DMS153 (cell line): ENCODE measurements at places on chromosomes 16 and 17.

GRCh38 chr17:74252211-74252610, 21.8 kb upstream of the DNAI2 start:
- no peak for DNase-seq

DNA sequence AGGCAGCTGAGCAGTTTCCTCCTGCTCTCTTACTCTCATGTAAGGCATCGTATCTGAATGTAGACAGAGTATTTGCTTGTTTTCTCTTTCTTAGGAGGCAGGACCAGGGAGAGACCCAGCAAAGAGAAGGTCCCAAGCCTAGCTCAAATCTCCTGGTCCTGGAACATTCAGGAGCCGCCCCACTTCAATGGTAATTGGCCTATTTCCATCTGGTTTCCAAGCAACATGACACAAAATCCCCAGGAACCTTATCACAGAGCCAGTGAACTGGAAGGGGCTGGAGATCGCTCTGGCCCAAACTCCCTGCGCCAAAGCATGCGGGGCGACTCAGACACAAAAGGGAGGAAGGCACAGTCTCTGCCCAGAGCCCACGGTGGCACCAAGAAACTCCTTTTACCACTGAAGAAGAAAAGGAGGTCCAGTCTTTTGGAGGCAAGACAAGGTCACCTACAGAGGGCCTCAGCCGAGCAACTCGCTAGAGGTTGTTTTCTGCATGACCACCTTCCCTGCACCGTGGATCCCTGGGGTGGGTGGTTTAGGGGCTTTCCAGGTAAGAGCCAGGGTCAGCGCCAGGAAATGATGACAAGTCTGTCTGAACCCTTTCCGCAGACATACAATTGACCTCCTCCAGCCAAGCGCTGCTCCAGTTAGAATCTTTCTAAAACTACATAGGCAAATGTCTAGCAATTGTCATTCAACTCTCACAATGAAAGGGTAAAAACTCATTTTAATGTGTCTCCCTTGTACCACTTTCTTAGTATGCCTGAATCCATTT, 394.7 kb downstream of the SOX9 start:
- DNase-seq, result no peak

GRCh38 chr16:48822431-48822830, 212.5 kb upstream of the N4BP1 start:
- DNase-seq, result no peak

GRCh38 chr16:9099131-9099625, 7.7 kb downstream of the HAPSTR1 start:
- DNase-seq, result no peak

- DNase-seq, result no peak
Measured at GRCh38 chr16:24935336-24935735, 79.8 kb downstream of the ARHGAP17 start.

DNA sequence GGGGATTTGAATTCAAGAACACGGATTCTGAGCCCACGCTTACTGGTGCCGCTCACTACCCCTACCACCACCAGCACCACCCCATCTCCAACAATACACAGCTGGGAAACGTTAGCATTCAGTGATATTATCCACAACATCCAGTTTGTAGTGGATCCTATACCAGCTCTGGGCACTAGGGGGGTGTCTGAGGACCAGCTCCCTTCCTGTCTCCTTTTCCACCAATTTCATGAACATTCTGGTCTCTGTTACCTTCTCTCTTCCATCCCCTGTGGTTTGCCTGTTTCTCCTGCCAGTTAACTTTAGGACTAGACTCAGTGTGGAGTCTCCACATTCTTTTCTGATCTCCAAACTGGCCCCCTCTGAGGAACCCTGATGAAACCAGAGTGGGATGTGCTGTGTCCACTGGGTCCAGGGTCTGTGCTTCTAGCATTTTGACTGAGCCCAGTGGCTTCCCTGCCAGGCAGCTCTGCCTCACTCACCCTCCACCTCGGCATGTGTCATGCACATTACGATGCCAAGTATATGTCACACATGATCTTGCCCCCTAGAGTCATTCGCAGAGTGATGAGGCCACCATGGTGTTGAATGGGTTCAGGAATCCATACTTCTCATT, 187.0 kb upstream of the CDH13 start:
- DNase-seq, result no peak

GRCh38 chr17:30297715-30298114, 6.0 kb upstream of the BLMH start:
- no peak for DNase-seq

- peak; percentile 54 for DNase-seq
Measured at GRCh38 chr17:17837966-17838962, 1.5 kb upstream of the SREBF1 start.

DNA sequence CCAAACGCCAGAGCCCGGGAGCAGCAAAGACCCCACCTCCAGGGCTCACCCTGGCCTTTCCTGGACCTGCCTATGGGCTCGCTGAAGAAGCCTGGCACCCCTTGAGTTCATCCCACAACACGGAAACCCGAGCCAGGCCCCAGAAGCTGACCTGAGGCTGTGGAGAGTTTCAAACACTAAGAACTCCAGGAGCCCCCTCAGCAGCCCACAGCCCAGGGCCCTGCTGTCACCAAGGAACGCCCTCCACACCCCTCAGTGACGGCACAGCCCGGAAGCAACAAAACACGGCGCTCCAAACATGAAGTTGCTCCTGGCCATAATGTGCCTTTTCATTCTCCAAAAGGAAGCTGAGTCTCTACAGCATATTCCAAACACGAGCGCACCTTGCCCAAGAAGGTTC, 9.2 kb downstream of the SLC38A10 start:
- no peak for DNase-seq

- no peak for DNase-seq
Measured at GRCh38 chr17:17235212-17236174, 1.5 kb downstream of the FLCN start.

GRCh38 chr17:28722417-28723158, 2.8 kb downstream of the RPL23A start:
- no peak for DNase-seq

DNA sequence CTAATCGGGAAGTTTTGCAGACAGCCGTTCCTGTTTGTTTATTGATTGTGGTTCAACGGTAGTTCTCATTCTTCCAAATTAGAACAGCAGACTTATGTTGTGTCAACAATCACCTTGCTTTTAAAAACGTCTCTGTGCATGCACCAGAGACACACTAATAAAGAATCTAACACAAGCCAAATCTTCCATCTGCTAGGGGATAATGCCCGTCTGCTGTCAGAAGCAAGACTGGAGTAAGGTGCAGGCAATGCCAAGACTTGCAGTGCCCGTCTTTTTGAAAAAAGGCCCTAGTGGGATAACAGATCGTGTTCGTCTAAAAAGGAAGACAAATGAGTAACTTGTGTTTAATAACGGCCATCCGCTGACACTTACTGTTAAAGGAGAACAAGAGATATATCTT, 158.4 kb downstream of the KCNJ2 start:
- DNase-seq, result no peak

- no peak for DNase-seq
Measured at GRCh38 chr17:10640475-10640874, 16.6 kb downstream of the MYH3 start.

DNA sequence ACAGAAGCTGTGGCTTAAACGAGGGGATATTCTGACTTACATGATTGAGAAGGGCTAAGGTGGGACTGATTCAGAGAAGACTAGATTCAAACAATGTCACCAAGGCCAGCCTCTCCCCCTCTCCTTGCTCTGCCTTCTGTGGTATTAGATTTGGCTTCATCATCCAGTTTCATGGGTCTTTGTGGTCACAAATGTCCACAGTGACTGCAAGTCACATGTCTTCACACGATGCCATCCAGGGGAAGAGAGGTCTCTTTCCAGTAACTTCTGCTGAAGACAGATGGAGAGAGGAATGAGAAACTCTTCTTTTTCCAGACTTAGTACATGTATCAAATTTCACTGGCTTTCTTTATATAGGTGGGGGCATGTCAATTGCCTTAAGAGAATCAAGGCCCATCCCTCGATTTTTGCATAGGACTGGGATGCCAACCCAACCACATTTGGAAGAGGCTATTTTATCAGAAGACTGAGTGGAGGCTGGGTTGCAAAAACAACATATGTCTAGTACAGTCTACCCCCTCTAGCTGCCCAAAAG, 57.3 kb upstream of the HNF1B start:
- DNase-seq, result no peak

GRCh38 chr17:75418531-75418930, 13.1 kb upstream of the GRB2 start:
- DNase-seq, result no peak

- no peak for DNase-seq
Measured at GRCh38 chr16:7355758-7356157, 23.1 kb downstream of the RBFOX1 start.

GRCh38 chr17:80637048-80637781, 92.6 kb downstream of the RPTOR start:
- DNase-seq, result peak; percentile 63

- no peak for DNase-seq
Measured at GRCh38 chr16:49734331-49734730, 121.6 kb downstream of the ZNF423 start.

DNA sequence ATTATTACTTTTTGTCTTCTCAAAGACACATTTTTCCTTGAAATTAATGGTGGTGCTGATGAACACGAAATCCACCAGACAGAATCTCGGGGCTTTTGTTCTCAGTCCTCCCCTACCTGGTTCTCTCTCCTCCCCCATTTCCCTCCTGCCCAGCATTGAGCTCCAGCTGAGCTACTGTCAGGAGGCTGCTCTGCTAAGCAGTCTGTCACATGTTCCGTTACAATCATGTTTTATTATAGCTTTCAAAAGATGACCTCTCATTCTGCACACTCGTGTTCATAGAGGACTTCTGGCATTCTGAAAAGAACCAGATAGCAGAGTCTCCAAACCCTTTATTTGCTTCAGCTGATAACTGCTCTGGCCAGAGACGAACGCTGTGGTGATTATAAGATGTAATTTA, 732.5 kb upstream of the RBFOX1 start:
- DNase-seq, result no peak

DNA sequence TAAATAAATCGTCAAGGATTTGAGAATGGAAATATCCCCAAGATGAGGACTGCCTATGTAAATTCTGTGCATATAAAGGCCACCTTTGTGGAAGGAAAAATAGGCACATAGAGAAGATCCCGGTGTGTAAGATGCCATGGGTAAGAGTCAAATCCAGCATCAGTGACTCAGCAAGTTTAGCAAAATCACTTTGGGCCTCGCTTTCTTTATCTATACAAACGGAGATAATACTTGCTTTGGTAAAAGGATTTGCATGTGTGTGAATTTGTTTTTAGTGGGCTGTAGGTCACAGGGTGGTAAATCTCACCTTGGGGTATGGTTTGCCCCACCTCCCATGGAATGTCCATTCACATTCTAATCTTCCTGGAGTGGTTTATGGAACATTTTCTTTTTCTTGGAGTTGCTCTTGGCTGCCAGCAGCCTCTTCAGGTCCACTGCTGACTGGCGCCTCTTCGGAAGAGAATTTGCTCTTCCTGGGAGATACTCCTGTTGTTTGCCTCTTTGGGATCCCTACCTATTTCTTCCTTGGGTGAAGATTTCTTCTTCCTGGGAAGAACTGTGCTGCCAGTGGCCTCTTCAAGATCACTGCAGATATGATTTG, 587.6 kb downstream of the CDH11 start:
- no peak for DNase-seq

GRCh38 chr16:6016530-6017184, 919.1 kb upstream of the EEF2KMT start:
- no peak for DNase-seq

DNA sequence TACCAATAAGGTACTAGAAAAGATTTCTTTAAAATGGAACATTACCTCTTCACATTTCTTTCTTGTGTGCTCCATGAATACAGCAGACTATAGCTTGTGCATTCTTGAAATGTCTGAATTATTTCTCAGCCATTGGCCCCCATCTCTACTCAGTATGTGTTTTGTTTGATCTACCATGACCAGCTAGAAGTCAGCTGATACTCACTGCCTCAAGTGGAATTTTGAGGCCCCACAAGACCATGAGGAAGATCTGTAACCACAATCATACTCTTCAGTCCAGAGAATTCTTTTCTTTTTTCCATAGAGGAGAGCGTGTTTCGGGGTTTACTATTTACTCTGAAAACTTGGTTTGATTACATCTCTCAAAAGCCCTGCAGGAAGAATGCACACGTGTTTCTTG, 319.1 kb downstream of the TOX3 start:
- DNase-seq, result no peak

GRCh38 chr17:4409659-4410058, 24.1 kb upstream of the SPNS3 start:
- DNase-seq, result no peak

DNA sequence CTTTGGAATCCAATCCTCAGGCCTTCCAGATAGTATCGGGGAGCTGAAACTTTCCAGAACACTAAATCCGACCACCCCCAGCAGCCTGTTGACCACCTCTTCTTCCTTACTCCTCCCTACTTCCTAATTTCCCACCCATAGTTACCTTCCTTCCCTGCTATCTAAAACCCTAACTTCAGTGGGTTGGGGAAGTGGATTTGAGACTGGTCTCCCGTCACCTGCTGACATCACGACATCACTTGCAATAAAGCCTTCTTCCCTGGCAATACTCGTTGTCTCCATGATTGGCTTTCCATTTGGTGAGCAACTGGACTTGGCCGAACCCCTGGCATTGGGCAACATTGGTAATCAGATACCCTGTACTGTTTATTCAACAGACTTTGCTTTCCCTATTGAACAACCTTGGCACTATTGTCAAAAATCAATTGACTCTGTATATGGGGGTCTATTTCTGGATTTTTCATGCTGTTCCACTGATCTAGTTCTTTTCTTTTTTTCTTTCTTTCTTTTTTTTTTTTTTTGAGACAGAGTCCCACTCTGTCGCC, 11.8 kb upstream of the FOXK2 start:
- no peak for DNase-seq

DNA sequence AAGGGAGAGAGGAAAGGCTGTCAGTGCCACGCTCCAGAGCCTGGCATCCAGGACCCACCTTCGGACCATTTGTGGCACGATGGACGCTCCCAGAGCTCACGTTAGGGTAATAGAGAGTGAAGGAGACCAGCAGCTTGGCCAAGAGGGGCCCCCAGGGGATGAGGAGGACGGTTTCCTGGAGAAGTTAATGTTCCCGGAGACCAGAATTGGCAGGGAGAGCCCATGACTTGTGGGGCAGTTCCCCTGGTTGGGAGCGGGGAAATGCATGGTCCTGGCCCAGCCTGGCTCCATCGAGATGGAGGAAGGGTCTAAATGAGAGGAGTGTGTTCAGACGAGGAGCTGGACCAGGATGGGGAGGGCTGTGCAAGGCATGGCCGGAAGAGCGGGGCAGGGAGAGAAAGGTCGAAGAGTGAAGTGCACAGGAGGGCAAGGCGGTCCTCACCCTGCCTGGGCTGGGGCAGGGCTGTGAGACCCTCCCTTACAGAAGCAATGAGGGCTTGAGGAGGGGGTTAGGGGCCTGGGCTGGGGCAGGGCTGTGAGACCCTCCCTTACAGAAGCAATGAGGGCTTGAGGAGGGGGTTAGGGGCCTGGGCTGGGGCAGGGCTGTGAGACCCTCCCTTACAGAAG, 2.9 kb upstream of the HIC1 start:
- no peak for DNase-seq

DNA sequence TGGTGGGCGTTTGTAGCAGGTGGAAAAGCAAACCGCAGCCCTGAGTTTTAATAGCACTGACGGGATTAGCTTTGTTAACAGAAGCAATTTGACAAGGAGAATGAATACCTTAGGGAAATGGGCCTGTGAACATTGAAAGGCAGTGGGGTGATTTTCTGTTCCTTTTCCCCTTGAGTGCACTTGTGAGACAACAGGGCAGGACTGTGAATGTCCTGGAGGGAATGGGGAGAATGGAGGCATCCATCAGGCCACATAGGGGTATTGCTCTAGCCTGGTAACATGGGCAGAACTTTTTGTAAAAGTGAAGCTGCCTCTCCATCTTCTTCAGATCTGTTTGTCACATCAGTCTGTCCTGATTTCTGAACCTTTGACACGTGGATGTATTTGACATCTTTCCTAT, 26.2 kb downstream of the USP43 start:
- no peak for DNase-seq

- peak; percentile 42 for DNase-seq
Measured at GRCh38 chr17:39629494-39629880, 2.7 kb downstream of the PPP1R1B start.
